ENCODE measurements at places on chromosomes 12 and 14. TPM values are rescaled to one million over a fixed set of nuclear protein-coding genes. Genes with fewer than 3 reads are reported as not detected.

DNA sequence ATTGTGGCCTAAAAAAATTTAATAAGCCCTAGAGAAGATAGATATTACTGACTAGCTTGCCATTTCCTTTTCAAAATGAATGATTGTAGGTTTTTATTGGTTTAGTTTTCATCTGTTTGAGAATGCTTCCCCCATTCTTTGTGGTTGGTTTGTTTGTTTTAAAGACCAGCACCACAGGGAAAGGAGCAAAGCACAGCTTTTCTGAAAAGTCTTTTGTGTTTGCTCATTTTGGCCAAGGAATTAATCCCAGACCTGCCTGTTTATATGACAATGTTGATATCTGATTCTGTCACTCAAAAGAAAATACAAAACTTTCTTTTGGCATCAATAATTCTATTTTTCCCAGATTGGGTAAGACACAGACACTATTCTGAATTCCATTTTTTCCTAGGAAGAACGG, 312.5 kb upstream of the FLRT2 start:
- DNase-seq: no peak

DNA sequence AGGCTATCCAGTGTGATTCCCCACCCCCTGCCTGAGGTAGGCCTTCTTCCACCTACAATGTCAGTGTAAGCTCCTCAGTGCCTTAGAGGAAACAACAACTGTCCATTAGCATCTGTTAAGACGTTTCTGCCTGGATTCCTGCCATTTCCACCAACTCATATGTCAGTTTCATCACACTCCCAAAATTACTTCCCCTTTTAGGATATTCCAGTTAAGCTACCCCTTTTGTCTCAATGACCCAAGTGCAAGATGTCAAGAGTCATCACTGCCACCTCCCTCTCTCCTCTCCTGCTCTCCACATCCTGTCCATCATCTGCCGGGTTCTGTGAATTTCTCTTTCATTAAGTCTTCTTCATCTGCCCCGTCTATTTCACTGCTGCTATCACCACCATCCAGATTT, 189.4 kb downstream of the DPF3 start:
- DNase-seq: no peak

CDCA3 gene
- 1.2 TPM for total RNA-seq

DNA sequence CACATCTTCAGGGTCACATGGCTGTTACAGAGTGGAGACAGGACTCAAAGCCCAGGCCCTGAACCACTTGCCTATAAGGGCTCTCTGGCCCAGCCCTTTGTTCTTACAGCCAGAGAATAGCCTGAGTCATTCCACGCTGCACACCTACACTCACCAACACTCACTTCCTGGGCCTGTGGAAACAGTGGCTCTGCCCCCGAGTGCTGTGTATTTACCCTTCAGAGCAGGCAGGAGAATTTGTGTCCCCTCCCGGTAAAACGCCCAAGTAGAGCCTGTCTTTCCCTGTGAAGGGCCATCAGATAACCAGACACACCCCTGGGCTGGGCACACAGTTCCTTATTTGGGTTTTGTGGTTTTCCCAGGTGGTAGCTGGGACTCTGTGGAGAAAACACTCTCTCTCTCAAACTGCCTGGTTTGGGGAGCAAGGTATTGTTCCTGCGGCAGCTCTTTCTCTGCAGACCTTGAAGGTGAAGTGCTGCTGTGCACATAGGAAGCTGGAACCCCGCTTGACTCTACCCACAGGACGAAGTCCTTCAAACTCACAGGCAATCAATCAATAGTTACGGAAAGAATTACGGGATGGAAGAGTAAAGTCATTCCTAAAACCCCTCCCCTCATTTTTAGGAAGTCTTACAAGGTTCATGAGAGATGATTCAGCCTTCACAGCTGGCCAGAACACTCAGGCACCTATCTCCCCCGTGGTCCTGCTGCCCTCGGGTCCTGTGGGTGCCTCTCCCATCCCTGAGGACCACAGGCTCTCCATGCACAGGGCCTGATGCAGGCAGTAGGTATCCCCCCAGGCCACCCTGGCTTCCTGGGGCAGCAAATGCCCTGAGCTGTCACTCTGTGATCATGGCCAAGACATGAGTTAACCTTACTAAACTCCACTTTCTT, 20.3 kb downstream of the FIGNL2 start:
- DNase-seq: no peak

DNA sequence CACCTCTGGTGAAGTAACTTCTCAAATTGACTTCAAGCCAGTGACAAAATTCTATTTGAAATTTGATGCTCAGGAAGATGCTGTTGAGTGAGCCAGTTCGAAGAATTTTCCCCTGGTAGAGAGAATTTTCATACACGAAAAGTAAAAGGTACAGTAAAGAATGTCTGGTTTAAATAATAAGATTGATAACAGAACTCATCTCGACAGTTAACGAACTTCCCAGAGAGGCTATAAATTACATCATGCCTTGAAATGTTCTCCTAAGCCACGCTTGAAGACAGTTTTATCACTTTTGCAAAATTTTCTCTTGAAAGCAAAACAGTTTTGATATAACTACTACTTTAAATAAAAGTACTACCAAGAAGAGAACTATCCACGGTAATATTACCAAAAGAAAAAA, 14.4 kb upstream of the OR11G2 start:
- DNase-seq: no peak
